H1 (cell line): ENCODE measurements at places on chromosomes 3 and 15.

DNA sequence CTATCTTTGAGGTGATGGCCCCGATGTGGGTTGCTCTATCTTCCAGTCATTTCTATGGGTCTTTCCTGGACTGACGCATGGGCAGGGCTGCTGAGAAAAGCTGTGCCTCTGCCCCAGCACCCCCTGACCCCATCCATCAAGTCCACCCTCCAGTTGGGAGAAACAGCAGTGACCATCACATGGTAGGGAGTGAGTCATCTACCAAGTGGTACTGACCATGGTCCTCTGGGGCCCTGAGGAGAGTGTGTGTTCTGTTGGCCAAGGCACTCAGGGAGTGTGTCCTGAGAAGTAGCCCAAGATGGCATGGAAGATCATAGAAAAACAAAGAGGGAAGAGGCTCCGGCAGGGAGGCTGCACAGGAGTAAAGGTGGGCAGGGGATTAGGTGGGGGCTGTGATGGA, 1.6 kb upstream of the DNAH1 start:
- DNase-seq, result no peak

- no peak for DNase-seq
Measured at GRCh38 chr15:59876140-59876539, 128.0 kb upstream of the FOXB1 start.

DNA sequence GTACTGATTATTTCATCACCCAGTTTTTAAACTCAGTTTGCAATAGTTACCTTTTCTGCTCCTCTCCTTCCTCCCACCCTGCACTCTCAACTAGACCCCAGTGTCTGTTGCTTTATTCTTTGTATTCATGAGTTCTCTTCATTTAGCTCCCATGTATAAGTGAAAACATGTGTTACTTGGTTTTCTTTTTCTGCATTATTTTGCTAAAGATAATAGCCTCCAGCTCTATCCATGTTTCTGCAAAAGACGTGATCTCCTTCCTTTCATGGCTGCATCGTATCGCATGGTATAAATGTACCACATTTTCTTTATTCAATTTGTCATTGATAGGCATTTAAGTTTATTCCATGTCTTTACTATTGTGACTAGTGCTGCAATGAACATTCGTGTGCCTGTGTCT, 79.0 kb downstream of the NAALADL2 start:
- DNase-seq, result no peak

GRCh38 chr3:99325402-99325801, 313.0 kb upstream of the COL8A1 start:
- no peak for DNase-seq

DNA sequence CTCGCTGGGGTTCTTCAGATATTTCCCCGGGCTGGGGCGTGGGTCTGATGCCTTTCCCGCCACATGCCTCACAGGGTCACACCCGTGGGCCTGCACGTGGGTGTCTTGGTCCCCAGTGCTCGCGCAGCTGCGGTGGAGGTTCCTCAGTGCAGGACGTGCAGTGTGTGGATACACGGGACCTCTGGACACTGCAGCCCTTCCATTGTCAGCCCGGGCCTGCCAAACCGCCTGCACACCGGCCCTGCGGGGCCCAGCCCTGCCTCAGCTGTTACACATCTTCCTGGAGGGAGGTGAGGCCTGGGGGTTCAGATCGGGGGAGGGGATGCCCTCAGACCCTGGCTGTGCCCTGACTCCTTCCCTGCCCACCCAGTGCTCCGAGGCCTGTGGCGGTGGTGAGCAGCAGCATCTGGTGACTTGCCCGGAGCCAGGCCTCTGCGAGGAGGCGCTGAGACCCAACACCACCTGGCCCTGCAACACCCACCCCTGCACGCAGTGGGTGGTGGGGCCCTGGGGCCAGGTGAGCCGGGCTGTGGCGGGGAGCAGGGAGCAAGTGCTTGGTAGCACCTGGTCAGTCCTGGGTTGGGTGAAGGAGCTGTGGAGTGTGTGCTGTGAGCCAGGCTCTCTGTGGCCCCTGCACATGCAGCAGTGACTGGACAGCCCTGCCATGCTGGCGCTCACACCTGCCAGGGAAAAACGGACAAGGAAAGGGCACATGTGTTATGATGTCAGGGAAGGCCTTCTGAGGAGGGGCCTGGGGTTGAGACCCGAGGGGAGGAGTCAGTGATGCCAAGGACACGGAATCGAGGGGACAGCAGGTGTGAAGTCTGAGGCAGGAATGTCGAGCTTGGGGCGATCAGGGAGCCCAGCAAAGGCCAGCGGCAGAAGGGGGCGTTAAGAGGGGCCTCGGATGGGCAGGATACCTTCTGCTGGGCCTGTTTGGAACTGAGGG, 88.9 kb downstream of the TBC1D2B start:
- DNase-seq, result no peak

GRCh38 chr3:107450254-107450893, 72.4 kb upstream of the BBX start:
- DNase-seq, result no peak
